Amniotic epithelial cell (primary cell): ENCODE measurements at places on chromosomes 5 and 9.

DNA sequence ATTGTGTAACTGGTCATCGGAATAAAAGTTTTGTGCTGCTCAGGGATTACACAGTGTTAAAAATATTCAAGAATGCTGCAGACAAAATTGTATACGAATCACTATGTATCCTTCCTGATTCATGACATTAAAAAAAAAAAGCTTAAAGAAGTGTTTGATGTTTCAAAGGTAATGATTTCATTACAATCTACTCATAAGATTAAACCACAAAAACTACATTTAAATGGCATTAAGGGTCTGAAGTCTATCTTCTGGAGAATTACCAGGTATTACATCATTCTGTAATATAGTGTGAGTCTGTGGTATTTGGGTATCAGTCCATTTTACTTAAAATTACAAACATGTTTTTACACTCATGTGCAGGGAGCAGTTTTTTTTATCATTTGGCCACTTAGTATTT lies 324.4 kb downstream of the NDUFS4 start:
- no peak for DNase-seq

DNA sequence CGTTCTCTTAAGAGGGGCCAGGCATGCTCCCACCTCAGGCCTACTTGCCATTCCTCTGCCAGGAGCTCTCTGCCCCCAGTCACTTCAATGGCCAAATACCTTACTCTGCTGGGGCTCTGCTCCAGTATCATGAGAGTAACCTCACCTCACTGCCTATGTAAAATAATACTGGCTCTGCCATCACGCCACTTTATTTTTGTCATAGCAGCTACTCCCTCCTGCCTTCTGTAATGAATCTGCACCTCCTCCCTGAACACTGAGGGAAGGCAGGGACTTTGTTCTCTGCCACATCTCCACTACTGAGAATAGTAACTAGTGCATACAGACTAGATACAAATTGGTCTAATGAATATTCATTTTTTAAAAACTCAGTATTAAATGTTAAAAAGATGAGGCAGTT lies 33.8 kb downstream of the MACROH2A1 start:
- no peak for DNase-seq

GRCh38 chr9:134888603-134889190 lies 8.1 kb downstream of the FCN2 start:
- DNase-seq, result no peak

DNA sequence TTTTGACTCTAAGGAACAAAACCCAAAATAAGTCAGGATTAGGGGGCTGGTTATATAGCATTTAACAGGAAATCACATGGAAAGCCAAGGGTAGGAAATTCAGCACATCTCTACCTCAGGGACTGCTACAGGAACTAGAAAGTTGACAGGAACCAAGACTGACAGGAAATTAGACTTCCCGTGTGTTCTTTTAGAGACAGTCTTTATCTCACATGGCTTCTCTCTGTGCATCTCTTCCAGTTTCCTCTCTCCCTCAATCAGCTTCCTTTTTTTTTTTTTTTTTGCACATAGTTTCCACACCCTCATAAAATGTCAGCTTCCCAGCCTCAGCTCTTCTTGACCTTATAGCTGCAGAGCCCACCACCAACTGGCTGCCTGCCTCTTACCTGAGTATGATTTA lies 4.8 kb downstream of the RECK start:
- DNase-seq, result no peak

- DNase-seq, result no peak
Measured at GRCh38 chr9:78438780-78439179, 141.9 kb downstream of the PSAT1 start.

- peak; percentile 82 for DNase-seq
Measured at GRCh38 chr5:143261748-143262392, 141.6 kb downstream of the NR3C1 start.

DNA sequence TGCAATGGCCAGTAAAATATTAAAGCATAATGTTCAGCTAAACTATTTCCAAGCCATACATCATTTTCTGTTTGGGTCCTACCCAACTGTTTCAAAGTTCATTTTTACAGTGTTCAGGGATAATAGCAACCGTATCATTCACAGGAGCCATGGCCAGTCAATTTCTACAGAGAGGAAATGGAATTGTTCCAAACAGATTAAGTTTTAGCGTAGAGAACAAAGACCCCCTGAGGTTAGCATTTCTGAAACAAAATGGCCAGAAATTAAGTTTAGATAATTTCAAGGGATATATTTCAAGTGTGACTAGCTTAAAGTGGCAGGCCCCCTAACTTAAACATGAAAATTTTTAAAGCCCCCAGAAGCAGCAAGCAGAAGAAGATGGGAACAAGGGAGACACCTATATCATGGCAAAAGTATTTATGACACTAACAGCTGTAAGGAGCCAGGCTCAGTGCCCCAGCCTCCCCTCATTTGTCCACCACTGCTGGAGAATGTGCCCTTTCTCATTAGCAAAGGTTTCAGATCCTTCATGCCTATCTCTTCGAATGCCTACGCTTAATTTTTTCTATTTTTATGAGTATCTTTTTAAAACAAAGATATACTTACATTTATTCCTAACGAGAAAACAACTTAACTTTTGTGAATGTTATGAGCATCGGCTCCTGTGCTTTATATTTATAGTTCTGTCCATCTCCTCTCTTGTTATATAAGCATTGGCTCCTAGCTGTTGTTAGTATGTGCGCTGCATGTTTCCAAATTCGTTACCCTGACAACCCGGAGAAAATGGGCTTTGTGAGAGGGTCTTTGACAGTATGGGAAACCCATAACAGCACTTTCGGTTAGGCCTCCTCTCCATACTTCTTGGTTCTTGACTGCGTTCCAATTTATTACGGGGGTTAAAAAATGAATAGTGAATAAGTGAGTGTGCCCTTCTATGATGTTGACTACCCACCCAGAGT lies 116.3 kb downstream of the MED27 start:
- DNase-seq, result no peak

- DNase-seq, result peak; percentile 17
Measured at GRCh38 chr5:136780518-136780917, 415.2 kb upstream of the TRPC7 start.

DNA sequence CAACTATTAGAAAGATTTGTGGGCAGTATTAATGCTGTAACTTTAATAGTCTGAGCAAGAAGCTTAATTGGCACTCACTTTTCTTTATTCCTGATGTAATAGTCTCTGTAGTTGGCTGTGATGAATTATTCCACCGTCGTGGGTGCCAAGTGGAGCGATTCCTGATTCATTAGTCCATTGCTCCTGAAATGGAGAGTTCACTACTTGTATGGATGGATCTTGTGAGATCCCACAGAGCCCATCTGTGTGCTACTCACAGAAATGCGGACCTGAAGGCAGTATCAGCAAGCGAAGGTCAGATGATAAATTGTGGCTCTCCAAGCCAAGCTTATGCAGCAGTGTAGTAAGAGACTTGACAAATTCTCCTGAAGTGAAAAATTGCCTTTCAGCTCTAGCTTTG lies 212.2 kb downstream of the CHSY3 start:
- DNase-seq, result peak; percentile 42

DNA sequence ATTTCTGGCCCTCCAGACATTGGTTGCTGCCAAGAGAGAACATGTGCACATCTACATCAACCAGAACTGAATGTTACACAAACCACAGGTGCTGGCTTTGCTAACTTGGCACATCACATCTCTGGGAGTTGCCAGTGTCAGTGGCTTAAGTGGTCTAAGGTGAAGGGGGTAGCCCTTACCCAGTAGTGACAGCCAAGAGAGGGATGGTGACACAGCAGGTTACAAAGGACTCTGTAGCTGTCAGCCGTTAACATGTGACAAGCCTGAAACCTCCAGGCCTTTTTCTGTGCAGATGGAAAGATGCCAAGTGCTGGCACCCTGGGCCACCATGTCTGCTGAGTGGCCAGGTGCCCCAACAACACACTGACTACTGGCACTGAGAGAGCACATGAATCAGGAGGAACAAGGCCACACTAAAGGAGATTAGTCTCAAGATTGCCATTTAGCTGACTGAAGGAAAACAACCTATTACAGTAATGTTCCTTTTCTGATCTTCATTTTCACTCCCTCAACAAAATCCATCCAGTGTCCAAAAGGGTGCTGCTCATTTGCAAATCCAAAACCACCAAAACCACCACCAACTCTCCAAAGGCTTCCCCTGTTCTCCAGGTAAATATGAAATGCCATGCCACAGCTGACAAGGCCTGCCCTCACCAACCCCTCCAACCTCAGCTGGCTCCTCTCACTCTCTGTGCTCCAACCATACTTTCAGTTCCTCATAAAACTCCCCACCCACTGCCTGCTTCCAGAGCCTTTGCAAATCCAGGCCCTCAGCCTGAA lies 20.2 kb downstream of the SIL1 start:
- no peak for DNase-seq

DNA sequence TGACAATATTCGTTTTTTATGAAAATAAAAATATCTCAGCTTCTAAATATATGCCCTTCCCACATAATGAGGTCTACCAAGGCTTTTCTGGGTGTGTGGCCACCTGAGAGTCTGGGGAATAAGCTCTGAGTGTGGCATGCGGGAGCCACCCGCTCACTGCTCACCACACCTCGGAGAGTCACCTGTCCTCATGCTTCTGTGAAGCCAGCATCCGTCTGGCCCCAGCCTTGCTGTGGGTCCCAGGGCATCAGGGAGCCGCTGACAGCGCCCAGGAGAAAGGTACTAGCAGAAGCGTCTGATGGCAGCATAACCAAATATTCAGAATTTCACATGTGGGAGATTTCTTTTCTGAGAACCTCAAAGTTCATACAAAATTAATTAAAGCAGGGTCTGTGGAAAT lies 133.2 kb upstream of the IRX4 start:
- no peak for DNase-seq

- no peak for DNase-seq
Measured at GRCh38 chr9:131277287-131277909, 1.1 kb upstream of the FAM78A start.

DNA sequence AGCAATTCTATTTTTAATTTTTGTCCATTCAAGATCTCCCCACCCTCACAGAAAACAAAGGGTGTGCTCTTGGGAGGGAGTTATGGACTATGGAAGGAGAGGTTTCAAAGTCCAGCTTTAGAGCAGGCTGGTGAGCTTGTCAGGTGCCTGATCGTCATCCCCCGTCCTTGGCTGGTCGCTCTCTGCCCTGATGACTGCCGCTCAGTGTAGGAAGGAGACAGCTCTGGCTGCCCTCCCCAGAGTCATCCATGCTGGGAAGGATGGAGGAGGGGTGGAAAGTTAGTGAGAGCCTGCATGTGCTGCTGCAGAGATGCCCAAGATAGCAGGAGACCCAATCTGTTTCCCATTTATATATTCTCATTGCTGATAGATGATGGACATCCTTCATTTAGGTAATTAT lies 96.6 kb downstream of the NLN start:
- DNase-seq, result no peak

GRCh38 chr5:94021246-94021645 lies 279.8 kb upstream of the POU5F2 start:
- peak; percentile 80 for DNase-seq
